ENCODE measurements at places on chromosomes 4 and X.

DNA sequence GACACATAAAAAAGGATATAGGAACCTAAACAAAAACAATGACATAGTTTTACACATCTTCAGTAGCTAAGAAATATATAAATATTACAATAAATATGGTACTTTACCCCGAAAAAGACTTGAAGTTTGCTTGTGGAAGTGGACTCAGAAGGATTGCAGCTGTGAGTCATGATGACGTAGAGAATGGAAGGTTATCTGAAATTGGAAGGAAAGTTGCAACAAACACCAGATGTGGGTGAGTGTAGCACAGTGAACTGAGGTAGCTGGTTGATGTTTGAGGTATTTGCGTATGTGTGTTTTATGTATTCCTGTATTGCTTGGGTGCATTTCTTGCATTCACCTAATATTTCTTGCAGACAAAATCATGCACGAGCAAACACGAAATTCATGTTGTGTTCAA, 113.0 kb downstream of the ARX start:
- DNase-seq: no peak

- no peak for DNase-seq
Measured at GRCh38 chr4:1043651-1044468, 32.4 kb downstream of the FGFRL1 start.

DNA sequence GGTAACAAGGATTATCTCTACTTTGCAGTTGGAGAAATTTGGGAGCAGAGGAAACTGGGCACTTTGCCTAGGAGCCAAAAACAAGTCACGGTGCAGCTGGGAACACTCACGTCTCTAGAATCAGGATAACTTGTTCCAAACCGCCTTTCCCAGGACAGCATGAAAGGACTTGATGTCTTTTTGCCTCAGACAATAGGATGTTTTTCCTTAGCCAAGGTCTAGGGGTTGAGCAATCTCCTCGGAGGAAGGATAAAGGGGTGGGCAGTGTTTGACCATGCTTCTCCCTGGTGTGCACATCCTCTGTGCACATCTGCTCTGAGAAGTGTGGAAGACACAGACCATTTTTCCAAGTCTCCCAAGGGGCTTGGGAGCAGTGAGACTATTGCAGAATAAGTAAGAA, 1.7 kb upstream of the SPARCL1 start:
- no peak for DNase-seq

- no peak for DNase-seq
Measured at GRCh38 chrX:37287741-37288444, 61.3 kb upstream of the PRRG1 start.

DNA sequence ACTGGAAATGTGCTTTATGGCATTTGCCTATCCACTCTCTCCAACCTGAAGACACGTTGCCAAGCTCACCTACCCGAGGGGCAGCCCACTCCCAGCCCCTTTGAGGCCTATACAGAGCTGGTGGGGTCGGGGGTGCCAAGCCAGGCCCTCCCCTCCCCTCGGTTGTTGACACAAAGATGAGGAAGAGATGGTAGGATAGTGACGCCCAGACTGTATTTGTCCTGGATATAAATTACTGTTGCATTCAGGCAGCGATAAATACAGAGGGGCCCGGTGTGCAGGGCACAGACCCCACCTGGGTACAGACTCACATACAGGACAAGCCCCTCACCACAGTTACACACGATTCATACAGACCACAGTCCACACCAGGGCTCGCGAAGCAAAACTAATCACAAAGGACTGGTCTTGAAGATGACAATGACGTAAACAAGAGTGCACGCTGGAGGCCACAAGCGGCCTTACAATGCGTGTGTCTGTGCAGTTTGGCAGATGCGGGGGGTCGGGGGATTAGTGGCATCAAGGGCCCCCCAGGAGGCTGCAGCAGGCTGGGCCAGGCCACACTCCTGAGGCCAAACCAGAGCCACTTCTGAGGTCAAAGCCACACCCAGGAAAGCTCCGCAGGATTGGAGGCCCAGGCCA, 14.6 kb downstream of the DGKQ start:
- no peak for DNase-seq

- DNase-seq: no peak
Measured at GRCh38 chr4:73743795-73744194, 3.4 kb downstream of the CXCL8 start.

DNA sequence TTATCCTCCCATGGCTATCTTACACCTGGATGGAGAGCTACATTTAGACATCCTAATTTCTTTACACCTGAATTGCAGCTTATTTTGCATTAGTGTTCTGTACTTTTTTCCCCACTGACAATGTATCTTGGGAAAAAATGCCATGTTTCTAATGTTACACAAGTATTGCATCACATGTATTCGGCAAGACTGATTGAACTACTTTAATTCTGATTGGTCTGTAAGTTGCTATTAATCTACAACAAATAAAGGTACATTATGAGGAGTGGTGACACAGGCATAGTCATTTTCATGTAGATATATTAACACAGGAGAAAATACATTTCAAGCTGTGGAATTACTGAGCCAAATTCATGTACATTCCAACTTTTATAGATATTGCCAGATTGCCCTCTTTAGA, 558.0 kb downstream of the TRIML1 start:
- DNase-seq: no peak

DNA sequence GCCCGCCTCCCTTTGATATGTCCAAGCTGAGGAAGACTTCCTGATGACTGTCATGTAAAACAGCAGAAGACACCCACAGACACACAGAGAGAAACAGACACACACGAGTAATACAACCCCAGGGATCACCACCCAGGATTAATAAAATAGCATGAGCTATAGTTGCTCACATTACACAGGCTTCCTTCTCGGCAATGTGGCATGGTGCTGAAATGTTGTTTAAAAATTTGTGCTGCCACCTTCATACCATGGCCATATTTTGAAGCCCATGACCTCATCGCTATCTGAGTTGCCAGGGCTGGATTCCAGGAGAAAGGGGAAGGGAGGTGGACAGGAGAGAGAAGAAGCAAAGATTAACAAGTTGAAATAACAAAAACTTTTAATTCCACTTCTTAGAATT, 111.7 kb downstream of the SYNPO2 start:
- no peak for DNase-seq

- no peak for DNase-seq
Measured at GRCh38 chrX:2658585-2659292, 32.4 kb upstream of the CD99 start.

GRCh38 chr4:76147454-76148141, 599 bp downstream of the NUP54 start:
- peak; percentile 21 for DNase-seq

DNA sequence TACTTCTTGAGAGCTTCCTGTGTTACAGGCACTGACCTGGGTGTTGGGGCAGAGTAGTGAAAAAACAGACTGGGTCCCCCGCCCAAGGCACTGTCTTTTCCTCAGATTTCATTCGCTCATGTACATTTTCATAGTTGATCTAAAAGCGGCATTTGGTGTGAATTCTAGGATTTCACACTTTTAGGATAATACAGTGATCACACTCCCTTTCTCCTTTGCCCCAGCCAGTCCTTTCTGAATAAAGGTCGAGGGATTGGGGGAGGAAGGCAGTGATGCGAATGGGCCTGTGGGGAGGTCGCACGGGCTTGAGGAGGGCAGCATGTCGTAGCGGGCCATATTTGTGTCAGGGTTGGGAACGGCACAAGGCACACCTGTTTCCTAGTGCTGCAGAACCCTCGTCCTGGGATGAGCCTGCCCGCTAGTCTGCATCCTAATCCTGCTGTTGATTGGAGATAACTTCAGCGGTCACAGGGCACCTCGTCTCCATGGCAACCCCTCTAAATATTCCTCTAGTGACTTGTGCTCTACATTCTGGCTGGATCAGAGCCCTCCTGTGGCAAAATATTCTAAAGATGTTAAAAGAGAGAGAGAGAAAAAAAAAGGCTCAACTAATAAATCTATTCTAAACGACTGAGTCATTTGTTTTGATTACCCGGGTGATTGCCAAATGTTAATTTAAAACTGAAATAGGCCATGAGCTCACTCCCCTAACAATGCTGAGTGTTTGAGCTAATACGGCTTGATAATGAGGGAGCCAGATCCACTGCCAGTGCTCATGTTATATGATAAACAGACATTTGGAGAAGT, 21.8 kb downstream of the FHL1 start:
- DNase-seq: peak; percentile 17

DNA sequence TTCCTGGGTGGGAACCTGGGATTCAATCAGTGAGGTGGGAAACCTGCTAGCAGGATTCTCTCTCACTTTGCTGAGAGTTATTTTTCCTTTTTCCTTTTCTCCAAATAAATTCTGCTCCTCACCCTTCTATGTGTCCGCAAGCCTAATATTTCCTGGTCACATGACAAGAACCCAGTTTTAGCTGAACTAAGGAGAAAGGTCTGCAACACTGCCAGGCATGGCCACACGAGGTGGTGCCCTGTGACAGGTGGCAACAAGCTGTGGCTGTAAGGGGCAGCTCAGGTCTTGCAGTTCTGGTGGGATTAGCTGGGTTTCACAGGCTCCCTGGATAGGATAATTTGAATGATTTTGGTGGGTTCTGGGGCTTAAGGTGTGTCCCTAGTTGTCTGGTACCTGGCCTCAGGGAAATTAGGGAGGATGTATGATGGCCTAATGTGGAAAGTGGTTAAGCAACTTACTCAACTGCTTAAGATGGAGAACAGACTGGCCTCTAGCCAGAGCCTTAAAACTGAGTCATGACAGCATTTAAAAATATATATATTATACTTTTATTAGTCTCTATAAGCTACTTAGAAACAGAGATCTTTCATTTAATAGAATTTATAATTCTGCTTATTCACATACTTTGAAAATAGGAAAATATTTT, 215.0 kb downstream of the IL15 start:
- DNase-seq: no peak

GRCh38 chr4:116018831-116019230, 905.4 kb upstream of the NDST4 start:
- DNase-seq: no peak

- DNase-seq: no peak
Measured at GRCh38 chrX:8668813-8669212, 63.1 kb downstream of the ANOS1 start.

DNA sequence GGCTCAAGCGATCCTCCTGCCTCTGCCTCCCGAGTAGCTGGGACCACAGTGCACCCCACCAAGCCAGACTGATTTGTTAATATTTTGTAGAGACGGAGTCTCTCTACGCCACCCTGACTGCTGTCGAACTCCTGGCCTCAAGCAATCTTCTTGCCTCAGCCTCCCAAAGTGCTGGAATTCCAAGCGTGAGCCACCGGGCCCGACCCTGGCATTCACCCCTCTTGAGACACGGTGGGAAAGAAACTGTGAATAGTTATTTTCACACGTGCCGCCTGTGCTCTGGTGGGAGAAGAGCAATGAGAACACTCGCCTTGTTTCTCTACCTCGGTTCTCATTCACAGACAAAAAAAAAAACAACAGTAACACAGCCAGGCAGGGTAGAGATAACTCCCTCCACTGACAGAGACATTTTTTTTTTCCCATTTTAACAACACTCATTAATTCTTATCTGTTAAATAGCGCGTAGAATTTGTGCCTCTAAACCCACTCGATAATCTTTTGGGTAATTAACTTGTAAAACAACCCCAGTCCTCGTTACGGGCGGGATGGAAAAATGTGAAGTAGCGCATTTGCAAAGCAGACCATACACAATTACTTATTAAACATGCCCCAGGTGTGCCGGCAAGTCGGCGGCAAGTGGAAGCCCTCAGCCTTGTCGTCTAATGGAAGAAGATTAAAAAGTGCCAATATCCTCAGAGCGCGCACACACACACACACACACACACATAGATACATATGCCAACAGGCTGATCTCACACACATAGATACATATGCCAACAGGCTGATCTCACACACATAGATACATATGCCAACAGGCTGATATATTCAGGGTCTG, 103.3 kb downstream of the DHRSX start:
- DNase-seq: no peak

- DNase-seq: no peak
Measured at GRCh38 chr4:150283689-150284088, 205.4 kb downstream of the DCLK2 start.

- DNase-seq: no peak
Measured at GRCh38 chr4:53935780-53936179, 128.6 kb downstream of the CHIC2 start.

GRCh38 chrX:48022738-48023137, 15.9 kb downstream of the SPACA5 start:
- no peak for DNase-seq

DNA sequence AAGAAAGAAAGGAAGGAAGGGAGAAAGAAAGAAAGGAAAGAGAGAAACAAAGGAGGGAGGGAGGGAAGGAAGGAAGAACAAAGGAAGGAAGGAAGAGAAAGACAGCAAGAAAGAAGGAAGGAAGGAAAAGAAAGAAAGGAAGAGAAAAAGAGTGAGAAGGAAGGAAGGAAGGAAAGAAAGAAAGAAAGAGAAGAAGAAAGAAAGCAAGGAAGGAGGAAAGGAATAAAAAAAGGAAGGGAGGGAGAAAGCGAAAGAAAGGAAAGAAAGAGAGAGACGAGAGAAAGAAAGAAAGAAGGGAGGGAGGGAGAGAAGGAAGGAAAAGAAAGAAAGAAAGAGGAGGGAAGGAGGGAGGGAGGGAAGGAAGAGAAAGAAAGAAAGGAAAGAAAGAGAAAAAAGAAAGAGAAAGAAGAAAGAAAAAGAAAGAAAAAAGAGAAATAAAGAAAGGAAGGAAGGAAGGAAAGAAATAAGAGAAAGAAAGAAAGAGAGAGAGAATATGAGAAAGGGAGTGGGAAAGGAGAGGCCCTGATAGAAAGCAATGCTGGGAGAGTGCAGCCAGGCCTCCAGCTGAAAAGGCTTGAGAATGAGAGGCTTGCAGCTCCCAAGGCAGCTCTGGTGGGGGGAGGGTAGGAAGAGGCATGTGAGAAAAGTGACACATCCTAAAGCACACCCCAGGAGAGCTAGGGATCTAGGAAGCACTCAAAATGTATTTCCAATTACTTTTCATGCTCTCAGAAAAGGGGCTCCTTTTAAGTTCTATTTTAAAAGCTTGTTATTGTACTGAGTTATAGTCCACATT, 134.0 kb upstream of the ZIC3 start:
- no peak for DNase-seq

DNA sequence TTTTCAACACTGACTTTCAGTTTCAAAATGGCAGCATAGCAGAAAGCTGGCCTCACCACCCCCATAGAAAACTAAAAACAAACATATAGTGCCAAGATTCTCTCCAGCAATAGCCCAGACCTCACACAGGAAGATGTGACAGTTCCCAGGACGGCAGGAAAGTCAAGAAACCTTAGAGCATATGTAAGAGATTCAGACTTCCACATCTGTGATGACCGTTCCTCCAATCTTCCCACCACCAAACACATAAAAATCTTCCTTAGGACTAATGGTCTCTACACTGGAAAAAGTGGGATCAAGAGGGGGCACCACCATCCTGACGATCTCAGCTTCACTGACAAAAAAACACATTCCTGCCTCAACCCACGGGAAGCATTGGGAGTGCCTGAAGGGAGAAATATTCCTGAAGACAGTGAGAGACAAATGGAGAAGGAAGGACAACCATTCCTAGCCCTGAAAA, 134.1 kb upstream of the CPXCR1 start:
- DNase-seq: no peak

Measured in NCI-H1694 (cell line).